ENCODE measurements at places on chromosomes 7 and 10. TPM values are rescaled to one million over a fixed set of nuclear protein-coding genes. Genes with fewer than 3 reads are reported as not detected.

DNA sequence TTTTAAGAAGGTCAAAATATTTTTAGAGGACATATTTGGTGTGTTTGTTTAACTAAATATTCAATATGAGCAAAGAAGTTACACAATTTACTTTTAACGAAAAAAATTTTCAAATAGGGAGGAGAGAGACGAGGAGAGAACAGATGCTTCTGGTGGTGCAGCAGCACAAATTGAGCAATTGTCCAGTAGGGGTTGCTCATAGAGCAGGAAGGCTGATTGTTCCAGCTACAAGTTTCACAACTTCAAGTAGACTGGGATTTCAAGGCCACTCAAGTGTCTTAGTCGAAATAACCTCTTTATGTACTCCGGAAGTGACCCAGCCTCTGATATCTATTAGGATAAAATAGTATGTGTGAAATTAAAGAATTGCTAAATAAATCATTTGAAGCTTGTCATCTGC is 197.9 kb downstream of the HDAC9 start:
- no peak overlapping the region for H3K27ac ChIP-seq
- H3K27me3 ChIP-seq: no peaks in the 10 kb centered on the region
- peaks cover 17% of the 10 kb centered on the region for H3K4me1 ChIP-seq
- peak; percentile 70 for DNase-seq
- H3K4me3 ChIP-seq: no peak overlapping the region

DNA sequence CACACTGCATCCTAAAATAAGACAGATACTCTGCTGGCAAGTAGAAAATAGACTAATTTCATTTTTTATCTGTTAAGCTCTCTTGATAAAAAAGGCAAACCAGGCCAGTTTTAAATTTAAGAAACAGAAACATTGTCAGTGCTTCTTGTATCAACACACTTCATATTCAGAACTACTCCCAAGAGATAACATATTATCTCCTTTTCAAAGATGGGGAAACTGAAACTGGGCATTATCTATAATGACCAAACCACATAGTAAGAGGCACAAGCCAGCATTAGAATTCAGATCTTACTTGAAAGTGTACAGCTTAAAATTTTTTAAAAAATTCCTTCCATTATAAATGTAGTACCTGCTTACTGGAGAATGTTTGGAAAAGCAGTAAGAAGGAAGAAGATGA is 14.7 kb downstream of the SRI start:
- no peak overlapping the region for H3K27ac ChIP-seq
- no peak overlapping the region for H3K4me3 ChIP-seq
- H3K27me3 ChIP-seq: no peaks in the 10 kb centered on the region
- no peak for DNase-seq

DNA sequence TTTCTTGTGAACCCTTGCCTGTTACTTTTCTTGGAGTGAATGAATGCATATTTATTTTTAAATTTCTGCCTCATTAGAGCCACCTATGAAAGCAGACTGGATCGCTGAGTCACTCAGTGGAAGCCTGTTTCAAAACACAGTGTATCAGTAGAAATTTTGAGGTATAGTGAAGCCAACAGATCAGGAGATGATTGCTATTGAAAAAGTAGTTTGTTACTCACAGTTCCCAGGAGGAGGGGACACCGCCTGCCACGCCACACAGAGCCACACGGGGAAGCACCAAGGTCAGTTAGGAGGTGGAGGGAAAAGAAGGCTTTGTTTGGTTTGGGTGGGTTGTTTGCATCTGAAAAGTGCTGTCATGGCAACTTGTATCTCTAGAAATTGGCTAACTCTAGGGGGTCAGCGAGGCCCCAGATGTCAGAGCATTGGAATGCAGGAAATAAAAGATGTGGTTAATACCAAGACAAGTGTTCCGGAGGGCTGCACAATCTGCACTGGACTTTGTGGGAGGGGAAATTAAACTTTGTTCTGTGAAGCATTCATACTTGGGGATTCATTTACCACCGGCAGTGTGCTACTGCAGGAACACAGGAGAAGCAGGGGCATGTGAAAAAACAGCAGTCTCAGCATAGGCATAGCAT is 106.4 kb upstream of the SDK1 start:
- no peak for DNase-seq
- H3K4me1 ChIP-seq: no peaks in the 10 kb centered on the region
- H3K36me3 ChIP-seq: no peaks in the 10 kb centered on the region
- H3K27me3 ChIP-seq: no peaks in the 10 kb centered on the region

DNA sequence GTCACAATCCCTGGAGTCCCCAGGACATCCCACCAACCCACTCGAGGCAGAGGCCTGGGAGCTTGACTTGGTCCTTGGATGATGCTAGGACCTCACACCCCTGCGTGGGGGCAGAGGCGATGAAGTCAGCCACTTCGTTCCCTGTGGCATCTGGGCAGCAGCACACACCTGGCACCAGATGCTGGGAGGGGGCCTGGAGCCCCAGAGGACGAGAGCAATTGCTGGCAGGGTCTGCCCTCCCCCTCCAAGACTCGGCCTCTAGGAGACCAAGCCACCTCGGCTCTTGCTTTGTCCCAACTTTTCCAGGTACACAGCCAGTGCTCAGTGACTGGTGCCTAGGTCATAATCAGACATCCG is 39.1 kb downstream of the DPYSL4 start:
- peaks cover 5% of the 10 kb centered on the region for H3K27me3 ChIP-seq
- H3K27ac ChIP-seq: no peak overlapping the region
- DNase-seq: no peak
- no peaks in the 10 kb centered on the region for H3K36me3 ChIP-seq

- H3K4me1 ChIP-seq: no peaks in the 10 kb centered on the region
- H3K4me3 ChIP-seq: no peak overlapping the region
- H3K27ac ChIP-seq: no peak overlapping the region
- peaks cover 2% of the 10 kb centered on the region for H3K27me3 ChIP-seq
- H3K36me3 ChIP-seq: no peaks in the 10 kb centered on the region
Observed at GRCh38 chr7:83429493-83429892, 219.4 kb downstream of the SEMA3E start.

GRCh38 chr7:126658684-126659083 is 594.1 kb downstream of the GRM8 start:
- H3K4me1 ChIP-seq: no peaks in the 10 kb centered on the region
- H3K27ac ChIP-seq: no peak overlapping the region
- no peak overlapping the region for H3K4me3 ChIP-seq
- H3K27me3 ChIP-seq: no peaks in the 10 kb centered on the region

NAT16 gene
- total RNA-seq: not detected

MMRN2 gene
- 0.93 TPM for total RNA-seq

RELN gene
- not detected for total RNA-seq
